Nephron progenitor cell (in vitro differentiated cells): ENCODE measurements at places on chromosomes 11 and 22.

GRCh38 chr11:20388096-20389055, 860 bp downstream of the PRMT3 start:
- DNase-seq: no peak
- H3K27me3 ChIP-seq: no peaks in the 10 kb centered on the region
- H3K27ac ChIP-seq: peak overlapping the region; percentile 72
- H3K4me1 ChIP-seq: peaks cover 20% of the 10 kb centered on the region
- H3K4me3 ChIP-seq: peak overlapping the region; percentile 98
- peaks cover 16% of the 10 kb centered on the region for H3K36me3 ChIP-seq

DNA sequence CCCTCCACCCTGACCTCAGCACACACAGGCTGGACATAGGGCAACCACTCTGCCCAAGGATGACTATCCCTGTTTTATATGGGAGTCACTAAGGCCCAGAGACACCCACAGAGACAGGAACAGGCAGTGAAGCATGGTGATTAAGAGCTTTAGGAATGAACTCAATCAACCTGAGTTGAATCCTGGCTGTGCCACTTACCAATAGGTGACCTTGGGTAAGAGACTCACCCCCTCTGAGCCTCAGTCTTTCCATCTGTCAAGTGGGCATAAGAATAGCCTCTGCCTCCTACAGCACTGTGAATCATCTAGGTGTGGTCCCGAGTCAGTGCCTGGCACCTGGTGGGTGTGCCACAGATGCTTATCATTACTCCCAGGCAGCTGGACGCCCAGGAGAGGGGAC, 6.8 kb downstream of the CRYBB1 start:
- H3K4me3 ChIP-seq: no peak overlapping the region
- H3K36me3 ChIP-seq: no peaks in the 10 kb centered on the region
- peaks cover 29% of the 10 kb centered on the region for H3K27me3 ChIP-seq
- no peak for DNase-seq
- no peak overlapping the region for H3K27ac ChIP-seq

DNA sequence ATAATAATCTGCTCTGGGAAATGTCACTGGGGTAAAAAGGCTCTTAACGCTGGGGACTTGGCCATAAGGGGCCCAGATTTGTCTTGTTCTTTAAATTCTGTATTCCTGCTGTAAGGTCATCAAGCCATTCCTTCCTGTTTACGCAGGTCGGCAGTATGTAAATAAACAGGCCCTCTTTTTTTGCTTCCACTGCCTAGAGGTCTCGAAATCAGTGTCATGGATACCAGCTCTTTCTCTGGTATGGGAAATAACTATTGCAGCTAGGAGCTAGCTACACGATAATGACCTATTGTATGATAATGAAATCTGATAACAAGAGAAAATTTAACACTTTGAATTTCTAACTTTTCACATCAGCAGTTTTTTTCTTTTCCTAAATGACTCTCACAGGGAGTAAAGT, 209.2 kb upstream of the NARS2 start:
- H3K4me1 ChIP-seq: peaks cover 60% of the 10 kb centered on the region
- peak overlapping the region; percentile 30 for H3K4me3 ChIP-seq
- peaks cover 6% of the 10 kb centered on the region for H3K27me3 ChIP-seq

- peaks cover 70% of the 10 kb centered on the region for H3K36me3 ChIP-seq
- no peak overlapping the region for H3K4me3 ChIP-seq
- H3K27me3 ChIP-seq: no peaks in the 10 kb centered on the region
- peak overlapping the region; percentile 64 for H3K27ac ChIP-seq
Observed at GRCh38 chr22:39514373-39514973, 5.9 kb upstream of the ATF4 start.

- H3K27ac ChIP-seq: peak overlapping the region; percentile 21
- H3K36me3 ChIP-seq: no peaks in the 10 kb centered on the region
- H3K4me3 ChIP-seq: no peak overlapping the region
- H3K4me1 ChIP-seq: peaks cover 41% of the 10 kb centered on the region
- H3K27me3 ChIP-seq: peaks cover 5% of the 10 kb centered on the region
- DNase-seq: no peak
Observed at GRCh38 chr11:78647986-78648875, 73.6 kb upstream of the NARS2 start.

DNA sequence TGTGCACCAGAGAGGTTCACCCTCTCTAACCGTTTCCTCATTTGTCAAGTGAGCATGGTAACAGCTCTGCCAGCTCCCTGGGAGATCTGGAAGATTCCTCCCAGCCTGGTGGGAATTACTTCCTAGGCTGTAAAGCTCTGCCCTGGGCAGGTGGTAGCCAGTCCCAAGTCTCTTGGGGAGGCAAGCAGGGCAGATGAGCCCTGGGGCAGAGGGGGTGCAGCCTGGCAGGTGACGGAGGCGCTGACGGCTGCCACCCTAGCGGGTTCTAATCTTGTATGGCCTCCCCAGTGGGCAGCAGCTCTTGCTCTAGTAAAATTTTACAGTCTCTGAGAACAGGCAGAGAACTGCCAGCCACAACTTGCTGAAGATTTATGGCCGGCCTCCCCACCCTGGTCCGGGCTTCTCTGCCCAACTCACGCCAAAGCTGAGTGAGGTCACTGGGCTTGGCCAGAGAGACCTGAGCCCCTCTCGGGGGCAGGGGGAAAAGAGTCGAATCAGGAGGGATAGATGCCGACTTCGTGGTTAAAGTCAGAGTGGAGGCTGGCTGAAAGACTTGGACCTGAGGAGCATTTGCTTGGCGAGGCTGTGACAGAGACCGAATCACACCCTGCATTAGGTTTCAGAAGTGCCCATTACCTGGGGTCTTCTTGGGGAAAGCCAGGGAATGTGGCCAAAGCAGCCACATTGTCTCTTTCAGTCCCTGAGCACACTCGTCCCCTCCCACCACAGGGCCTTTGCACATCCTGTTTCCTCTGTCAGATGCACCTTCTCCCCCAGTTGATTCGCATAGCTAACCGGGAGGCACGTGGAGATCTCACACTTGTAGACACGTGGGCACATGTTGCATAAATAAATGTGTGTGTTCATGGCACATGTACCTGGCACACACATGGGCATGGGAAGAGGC, 188.2 kb downstream of the MN1 start:
- peaks cover 35% of the 10 kb centered on the region for H3K4me1 ChIP-seq
- H3K27ac ChIP-seq: no peak overlapping the region

GRCh38 chr11:18802381-18803257, 11.0 kb upstream of the PTPN5 start:
- no peaks in the 10 kb centered on the region for H3K36me3 ChIP-seq
- no peak overlapping the region for H3K27ac ChIP-seq
- DNase-seq: peak; percentile 59
- H3K4me1 ChIP-seq: no peaks in the 10 kb centered on the region

- H3K27ac ChIP-seq: no peak overlapping the region
- no peak overlapping the region for H3K4me3 ChIP-seq
- H3K4me1 ChIP-seq: peaks cover 28% of the 10 kb centered on the region
- no peak for DNase-seq
- peaks cover 77% of the 10 kb centered on the region for H3K27me3 ChIP-seq
Observed at GRCh38 chr11:66293777-66294625, 2.3 kb downstream of the TMEM151A start.

- H3K4me1 ChIP-seq: peaks cover 15% of the 10 kb centered on the region
- H3K27me3 ChIP-seq: peaks cover 81% of the 10 kb centered on the region
- DNase-seq: no peak
- no peak overlapping the region for H3K27ac ChIP-seq
Observed at GRCh38 chr11:721741-722345, 15.8 kb downstream of the EPS8L2 start.

DNA sequence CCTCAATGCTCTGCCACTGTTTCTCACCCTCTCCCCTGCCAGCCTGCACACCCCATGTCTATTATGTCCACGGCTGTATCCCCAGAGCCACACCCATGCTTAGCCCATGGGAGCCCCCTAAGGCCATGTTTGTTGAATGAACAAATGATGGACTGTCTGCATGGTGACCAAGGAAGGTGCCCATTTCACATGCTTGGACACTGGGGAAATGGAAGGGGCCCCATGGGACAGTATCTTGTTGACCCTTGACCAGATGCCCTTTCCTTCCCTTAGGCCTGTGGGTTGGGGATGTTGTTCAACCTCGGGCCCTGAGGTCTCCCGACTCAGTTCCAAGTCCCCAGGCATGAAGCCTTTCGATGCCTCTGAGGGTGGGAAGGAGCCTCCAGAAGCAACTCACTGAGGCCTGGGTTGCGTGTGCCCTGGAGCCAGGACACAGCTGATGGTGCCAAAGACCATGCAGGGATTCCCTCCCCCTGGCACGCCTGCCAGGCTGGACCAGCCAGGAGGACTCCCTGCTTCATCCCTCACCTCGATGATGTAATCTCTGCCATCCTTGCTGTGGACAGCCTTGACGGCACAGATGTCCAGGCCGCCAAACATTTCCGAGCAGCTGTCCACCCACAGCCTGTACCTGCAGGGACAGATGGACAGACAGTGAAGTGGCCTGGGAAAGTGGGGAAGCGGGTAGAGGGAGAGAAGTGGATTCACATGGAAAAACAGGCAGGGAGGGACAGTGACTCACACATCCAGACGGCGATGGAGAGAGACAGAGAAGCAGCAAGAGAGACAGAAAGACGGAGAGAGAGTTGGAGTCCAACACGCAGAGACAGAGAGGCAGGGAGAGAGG, 58.9 kb downstream of the FBXO7 start:
- peak overlapping the region; percentile 31 for H3K27ac ChIP-seq
- no peak for DNase-seq
- no peak overlapping the region for H3K4me3 ChIP-seq
- peaks cover 31% of the 10 kb centered on the region for H3K27me3 ChIP-seq
- no peaks in the 10 kb centered on the region for H3K36me3 ChIP-seq

- H3K4me1 ChIP-seq: peaks cover 44% of the 10 kb centered on the region
- H3K4me3 ChIP-seq: peak overlapping the region; percentile 95
- peaks cover 18% of the 10 kb centered on the region for H3K27me3 ChIP-seq
Observed at GRCh38 chr11:79439886-79440570, 802 bp downstream of the TENM4 start.

DNA sequence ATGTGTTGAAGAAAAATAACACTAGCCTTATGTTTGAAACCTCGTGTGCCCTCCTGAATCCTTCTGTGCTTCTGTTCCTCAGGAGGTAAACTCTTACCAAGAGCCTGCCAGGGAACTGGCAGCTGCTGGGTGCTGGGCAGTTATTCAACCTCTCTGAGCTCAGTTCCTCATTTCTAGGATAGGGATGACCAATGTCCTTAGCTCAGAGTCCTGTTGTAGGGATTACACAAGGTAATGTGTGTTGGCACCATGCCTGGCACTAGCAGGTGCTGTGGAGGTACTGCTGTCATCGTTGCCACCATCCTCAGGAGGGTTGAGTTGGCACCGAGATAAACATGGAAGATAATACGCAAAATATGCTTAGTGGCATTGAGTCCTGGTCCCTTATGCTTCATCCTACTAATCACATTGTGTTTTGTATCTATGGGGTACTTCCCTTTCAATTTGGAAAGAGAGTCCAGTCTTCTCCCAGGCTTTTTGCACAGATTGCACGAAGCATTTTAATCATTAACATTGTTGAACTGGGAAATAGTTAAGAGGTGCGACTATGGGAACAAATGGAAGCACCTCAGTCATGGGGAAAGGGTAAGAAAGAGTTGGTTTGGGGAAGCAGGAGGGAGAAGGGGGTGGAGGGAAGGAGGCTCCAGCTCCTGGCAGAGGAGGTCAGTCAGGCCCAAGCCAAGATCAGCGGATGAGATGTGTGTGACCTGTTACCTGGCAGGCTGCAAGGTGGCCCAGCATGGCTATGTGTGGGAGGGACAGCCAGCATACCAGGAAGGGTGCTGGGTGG, 56.7 kb downstream of the CABIN1 start:
- H3K4me3 ChIP-seq: no peak overlapping the region
- DNase-seq: no peak
- H3K4me1 ChIP-seq: no peaks in the 10 kb centered on the region
- H3K36me3 ChIP-seq: peaks cover 66% of the 10 kb centered on the region
- no peak overlapping the region for H3K27ac ChIP-seq

DNA sequence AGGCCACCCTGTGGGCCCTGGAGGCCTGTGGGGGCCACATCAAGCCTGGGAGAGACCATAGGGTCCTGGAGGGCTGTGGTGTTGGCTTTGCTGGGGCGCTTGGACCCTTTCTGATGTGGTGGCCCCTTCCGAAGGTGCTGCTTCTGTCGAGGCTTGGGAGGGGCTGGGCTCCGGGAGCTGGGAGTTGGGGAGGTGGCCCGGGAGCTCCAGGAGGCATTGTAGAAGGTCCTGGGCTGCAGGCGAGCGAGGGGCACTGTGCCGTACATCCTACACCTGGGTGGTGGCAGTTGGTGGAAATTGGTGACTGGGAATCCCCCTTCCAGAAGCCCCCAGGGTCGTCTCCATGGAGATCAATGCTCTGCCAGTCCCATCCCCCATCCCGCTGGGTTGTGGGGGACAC, 2.6 kb downstream of the PLA2G3 start:
- H3K27me3 ChIP-seq: peaks cover 8% of the 10 kb centered on the region
- H3K27ac ChIP-seq: no peak overlapping the region
- peaks cover 4% of the 10 kb centered on the region for H3K36me3 ChIP-seq
- DNase-seq: no peak
- no peak overlapping the region for H3K4me3 ChIP-seq
